Esophagus squamous epithelium (tissue), 5 donors: ENCODE measurements at places on chromosomes 7 and 10.

DNA sequence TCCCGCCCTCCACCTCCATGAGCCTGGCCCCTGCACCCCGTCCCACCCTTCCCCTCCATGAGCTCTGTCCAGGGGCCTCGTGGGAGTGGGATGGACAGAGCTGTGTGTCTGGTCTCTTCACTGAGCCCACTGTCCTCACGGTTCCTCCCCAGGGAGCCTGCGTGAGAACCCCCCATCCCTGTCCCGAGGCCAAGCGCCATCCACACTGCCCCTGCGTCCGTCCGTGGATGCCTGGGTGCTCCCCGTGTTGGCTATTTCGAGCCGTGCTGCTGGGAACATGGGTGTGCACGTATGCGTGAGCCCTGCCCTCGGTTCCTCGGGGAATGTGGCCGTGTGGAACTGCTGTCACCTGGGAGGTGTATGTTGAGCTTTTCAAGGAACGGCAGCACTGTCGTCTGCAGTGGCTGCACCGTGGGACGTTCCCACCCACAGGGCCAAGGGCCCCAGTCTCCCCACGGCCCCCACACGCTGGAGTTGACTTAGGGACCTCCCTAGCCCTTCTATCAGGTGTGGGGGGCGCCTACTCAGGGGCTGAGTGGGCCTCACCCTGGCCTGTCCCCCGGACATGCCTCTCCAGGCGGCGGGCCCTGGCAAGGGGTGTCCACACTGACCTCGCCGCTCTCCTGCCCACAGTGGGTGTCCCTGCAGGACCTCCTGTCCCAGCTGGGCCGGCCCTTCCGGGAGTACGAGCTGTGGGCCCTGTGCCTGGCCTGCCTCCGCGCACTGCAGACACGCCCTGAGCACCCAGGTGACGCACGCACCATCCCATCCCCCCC, 28.1 kb downstream of the KNDC1 start:
- DNase-seq: no peak

GRCh38 chr7:82443036-82443546, 486 bp downstream of the CACNA2D1 start:
- DNase-seq: no peak

GRCh38 chr10:101227429-101228152, 1.7 kb downstream of the LBX1 start:
- DNase-seq: no peak

GRCh38 chr7:2610466-2610865, 21.3 kb upstream of the TTYH3 start:
- no peak for DNase-seq
